ENCODE measurements at places on chromosomes 3 and 15.

DNA sequence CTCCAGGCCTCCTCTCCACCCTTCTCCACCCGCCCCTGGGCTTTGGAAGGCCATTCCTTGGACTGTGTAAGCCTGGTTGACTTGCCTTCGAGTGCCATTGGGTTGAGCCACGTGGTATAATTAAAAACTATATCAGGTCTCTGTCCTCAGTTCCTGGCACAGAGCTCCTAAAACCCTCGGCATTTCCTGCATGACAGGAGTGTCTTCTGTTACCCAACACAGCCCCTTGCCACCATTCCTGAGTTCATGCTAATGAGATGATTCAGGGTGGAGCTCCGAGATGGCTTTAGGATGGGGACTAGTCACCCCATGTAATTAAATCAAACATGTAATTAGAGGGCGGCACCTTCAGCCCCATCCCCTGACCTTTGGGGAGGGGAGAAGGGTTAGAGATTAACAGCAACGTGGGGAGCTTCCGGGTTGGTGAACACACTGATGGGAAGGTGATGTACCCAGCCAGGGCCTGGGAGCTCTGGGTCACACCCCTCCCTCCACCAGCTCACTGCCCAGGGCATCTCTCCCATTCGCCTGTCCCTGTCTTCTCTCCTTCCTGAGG, 256.4 kb downstream of the FAM43A start:
- DNase-seq: no peak

GRCh38 chr15:89333959-89334509, 590 bp downstream of the POLG start:
- no peak for DNase-seq

DNA sequence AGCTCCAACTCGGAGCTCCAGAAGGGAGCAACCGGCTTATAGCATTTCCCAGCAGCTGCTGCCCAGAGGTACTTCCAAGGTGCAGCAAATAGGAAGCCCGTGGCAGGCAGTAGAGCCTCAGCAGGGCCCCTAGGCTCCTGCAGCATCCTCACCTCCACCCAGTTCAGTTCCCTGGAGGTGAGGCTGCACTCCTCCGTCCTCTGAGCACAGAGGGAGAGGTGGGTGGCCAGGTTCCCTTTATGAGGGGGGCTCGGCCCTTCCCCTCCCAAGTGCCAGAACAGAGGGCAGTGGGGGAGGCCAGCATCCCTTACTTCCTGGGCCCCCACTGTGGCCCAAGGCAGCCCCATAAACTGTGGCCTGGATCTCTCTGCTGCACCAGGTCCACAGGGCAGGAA, 150.2 kb downstream of the ATP10A start:
- DNase-seq: no peak

GRCh38 chr3:57154470-57155309, 10.5 kb downstream of the IL17RD start:
- DNase-seq: no peak

GRCh38 chr15:61639491-61639890, 410.4 kb upstream of the RORA start:
- no peak for DNase-seq

- DNase-seq: no peak
These were observed 17.3 kb downstream of the HDAC11 start for GRCh38 chr3:13497386-13497785.

DNA sequence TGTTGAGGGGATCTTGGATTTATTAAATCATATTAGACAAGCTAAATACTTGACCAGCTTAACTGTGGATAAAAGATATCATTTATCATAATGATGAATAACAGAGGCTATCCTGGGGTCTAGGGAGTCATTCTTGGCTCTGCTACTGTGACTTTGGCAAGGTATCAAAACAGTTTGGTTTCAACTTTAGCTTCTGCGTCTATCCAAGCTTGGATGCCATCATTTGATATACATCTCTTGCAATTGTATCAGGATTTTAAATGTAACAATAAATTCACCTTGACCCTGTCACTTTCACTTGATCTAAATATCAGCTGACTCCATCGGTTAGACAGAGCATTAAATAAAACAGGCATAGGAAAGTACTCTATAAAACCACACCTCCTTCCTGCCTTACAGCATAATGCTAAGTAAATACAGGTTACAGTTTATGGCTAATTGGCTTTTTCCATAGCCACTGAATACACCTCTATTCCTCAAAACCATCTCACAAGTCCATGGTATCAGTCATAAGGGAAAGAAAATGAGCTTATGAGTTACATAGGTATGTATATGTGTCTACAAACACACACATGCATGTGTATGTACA, 262.9 kb downstream of the CTNNB1 start:
- DNase-seq: no peak

DNA sequence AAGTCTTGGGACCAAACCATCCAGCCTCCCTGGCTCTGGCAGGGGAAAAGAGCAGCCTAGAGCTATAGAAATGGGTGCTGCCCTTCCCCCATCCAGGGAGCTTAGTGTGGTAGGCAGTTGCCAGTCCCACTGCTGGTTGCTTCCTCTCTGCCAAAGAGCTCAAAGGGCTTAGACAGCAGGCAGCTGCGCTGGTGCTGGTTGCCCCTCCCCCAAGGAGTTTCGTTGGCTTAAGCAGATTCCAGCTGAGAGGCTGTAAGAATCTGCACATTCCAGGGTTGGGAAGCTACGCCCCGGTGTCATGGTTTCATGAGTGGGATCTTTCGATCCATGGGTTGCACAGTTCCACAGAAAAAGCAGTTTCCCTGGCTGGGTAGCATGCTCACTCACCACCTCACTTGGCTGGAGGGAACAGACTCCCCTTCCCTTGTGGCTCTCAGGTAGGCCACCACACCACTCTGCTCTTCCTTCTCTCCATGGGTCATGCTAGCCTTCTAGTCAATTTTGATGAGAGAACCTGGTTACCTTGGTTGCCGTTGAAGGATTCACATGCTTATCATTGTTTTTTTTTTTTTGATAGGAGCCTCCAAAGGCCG, 195.1 kb downstream of the EPHA6 start:
- DNase-seq: no peak

- no peak for DNase-seq
These were observed 92.0 kb downstream of the GAP43 start for GRCh38 chr3:115715241-115715745.

DNA sequence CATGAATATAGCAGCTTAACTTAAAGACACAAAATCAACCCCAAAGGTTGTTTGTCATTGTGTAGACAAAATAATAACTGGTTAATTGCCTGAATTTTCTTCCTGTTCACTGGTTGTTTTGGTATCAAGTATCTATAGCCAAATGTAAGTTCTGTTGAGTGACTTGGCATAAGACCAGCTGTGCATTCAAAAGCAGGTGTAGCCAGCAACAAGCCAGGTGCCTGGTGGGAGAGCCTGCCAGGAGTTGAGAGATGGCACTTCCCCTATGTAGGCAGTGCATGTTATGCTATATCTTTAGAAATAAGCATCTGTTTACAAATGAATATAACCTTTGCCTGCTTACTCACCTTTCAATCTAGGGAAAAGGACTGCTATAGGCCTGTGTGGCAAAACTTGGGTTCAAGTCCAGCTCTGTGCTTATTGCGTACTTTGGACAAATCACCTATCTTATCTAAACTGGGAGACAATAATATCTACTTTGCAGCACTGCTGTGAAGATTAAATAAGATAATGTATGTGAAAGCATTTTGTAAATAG, 84.9 kb upstream of the TBL1XR1 start:
- DNase-seq: no peak

DNA sequence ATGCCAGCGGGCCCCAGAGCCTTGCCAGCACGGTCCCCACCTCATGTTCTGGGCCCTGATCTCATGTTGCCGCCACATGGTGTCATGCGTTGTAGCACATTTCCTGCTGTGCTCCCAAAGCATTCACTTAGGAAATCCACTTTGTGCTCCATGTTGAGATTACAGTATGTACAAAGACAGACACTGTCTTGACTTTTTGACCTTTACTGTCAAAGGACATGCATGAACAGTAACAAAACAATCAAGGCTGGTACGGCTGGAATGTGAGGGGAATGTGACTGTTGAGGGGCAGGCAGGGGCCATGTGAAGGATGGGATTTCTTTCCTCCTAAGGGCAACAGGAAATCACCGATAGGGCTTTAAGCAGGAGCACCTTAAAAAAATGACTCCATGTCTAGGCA, 53.3 kb upstream of the RPL32 start:
- no peak for DNase-seq

GRCh38 chr15:37880009-37880834, 54.2 kb upstream of the TMCO5A start:
- peak; percentile 60 for DNase-seq

All from fibroblast of skin of left biceps (primary cell).